ENCODE measurements at places on chromosomes 3 and 15.

GRCh38 chr3:108662142-108662738, 72.7 kb downstream of the DZIP3 start:
- DNase-seq: peak; percentile 30

GRCh38 chr3:162586591-162586990, 1090.0 kb downstream of the OTOL1 start:
- DNase-seq: no peak

DNA sequence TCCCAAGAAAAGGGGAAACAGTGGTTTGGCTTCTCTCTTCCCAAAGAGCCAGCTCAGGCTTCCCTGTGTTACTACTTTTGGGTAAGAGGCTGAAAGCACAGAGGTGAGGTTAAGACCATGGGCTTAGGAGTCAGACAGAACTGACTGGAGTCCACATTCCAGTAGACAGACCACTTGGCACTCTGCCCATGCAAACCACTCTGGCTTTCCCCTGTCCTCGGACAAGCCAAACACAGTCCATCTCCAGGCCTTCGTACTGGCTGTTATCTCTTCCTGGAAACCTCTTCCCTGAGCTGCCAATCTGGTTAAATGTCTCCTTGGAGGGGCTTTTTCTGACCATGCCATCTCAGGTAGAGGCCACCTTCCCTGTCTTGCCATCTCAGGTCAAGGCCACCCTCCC, 53.1 kb upstream of the FAM3D start:
- DNase-seq: no peak

DNA sequence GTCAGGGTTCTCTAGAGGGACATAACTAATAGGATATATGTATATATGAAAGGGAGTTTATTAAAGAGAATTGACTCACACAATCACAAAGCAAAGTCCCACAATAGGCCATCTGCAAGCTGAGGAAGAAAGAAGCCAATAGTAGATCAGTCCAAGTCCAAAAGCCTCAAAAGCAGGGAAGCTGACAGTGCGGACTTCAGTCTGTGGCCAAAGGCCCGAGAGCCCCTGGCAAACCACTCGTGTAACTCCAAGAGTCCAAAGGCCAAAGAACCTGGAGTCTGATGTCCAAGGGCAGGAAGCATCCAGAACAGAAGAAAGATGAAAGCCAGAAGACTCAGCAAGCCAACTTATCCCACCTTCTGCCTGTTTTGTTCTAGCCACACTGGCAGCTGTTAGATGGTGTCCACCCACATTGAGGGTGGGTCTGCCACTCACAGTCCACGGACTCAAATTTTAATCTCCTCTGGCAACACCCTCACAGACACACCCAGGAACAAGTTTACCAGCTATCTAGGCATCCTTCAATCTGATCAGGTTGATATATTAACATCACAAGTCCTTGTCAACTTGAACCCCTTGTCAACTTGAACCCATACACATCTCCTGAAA, 54.2 kb upstream of the ACAD9 start:
- DNase-seq: no peak

GRCh38 chr3:57226176-57226575, 1.4 kb upstream of the APPL1 start:
- DNase-seq: no peak

DNA sequence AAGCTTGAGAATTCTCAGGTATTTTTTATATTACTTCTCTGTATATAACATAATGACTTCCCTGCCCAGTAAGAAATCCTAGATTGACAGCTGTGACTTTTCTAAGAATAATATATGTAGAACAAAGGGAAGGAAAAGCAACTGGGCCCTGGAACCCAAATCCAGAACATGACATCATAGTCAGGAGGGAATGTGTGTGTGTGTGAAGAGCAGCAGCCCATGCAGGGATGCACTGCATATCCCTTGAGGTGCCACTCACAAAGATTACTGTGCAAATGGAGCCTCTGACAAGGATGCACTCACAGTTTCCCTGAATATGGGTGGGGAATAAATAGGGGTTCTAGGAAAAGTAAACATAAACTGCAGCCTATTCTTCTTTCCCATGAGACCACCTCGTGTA, 279.5 kb downstream of the NEK10 start:
- DNase-seq: no peak

GRCh38 chr15:96524676-96525417, 194.3 kb downstream of the NR2F2 start:
- DNase-seq: no peak

DNA sequence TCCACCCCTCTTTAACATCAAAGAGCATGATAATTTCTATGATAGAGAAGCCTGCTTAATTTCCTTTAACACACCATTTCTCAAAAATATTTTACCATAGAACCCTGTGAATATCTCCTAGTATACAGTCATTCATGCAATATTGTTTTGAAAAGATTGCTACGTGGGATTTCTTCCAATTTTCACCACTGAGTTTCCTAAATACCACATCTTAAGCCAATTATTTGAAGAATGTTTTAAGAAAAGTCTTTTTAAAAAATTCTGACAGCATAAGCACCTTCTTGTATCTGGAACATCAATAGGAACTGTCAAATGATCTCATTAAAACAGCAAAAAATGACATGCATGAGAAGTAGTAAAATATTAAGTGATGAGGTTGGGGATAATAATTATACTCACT, 1126.7 kb downstream of the TUSC7 start:
- DNase-seq: no peak

GRCh38 chr15:78930577-78931388, 14.1 kb downstream of the CTSH start:
- no peak for DNase-seq

DNA sequence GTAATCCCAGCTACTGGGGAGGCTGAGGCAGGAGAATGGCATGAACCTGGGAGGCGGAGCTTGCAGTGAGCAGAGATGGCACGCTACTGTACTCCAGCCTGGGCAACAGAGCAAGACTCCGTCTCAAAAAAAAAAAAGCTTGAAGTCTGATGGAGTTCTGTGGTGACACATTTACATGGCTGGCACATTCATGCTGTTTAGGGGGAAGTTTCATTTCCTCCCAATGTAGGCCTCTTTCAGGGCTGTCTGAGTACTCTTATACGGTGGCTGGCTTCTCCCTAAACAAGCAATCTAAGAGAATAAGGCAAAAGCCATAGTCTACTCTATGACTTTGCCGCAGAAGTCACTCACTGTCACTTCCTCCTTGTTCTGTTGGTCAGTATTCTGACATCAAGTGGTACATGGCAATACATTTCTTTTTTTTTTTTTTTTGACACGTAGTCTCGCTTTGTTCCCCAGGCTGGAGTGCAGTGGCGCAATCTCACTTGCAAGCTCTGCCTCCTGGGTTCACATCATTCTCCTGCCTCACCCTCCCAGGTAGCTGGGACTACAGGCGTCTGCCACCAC, 41.2 kb downstream of the OIP5 start:
- no peak for DNase-seq

GRCh38 chr3:126133606-126134005, 46.8 kb downstream of the ALDH1L1 start:
- DNase-seq: no peak

DNA sequence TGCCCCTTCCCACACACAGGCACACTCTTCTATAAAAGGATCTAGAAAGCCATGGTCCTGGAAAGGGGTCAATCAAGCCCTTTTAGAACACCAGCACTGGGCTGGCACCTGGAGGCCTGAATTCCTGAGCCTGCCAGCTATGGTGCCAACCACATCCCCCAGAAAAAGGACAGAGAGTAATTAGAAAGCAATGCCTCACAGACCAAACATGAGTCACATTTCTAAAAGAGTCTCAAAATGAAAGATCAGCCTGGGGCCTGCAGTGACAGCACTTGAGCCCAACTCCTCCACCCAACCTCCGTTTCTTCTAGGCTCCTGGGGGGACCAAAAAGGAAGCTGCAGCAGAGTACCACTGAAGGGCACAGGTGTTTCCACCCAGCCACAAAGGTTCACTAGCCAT, 14.1 kb downstream of the MYLK start:
- DNase-seq: no peak

GRCh38 chr3:150503402-150504099, 42.7 kb downstream of the SERP1 start:
- DNase-seq: no peak

GRCh38 chr3:13687517-13687943, 138.6 kb downstream of the FBLN2 start:
- DNase-seq: no peak

DNA sequence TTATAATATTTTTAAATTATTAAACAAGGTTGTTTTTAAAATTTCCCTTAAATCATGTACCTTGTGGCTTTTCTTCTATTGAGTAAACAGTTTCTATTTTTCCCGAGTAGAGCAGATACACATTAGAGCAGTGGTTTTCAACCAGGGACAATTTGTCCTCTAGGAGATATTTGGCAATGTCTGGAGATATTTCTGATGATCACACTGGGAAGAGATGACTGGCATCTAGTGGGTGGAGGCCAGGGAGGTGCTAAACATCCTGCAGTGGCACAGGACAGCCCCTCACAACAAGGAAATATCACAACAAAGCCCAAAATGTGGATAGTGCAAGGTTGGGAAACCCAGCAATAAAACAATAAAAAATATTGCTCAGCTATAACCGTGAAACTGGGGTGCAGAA, 113.0 kb upstream of the PTPRG start:
- no peak for DNase-seq

DNA sequence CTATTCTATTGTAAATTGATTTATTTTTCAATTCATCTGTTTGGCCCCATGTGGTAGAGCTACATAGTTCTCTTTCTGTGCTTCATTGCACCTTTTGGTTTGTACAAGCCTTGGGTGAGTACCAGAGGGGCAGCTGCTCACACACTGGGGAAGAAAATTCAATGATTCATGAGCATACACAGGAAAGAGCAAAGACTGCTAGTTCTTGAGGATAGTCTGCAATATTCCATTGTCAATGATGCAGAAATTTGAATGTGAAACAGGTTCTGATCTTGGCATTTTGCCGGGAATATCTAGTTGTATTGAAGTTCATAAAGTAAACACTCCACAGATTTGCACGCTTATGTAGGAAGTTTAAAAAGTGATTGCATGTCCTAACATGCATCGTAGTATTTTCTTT, 304.6 kb downstream of the NAALADL2 start:
- no peak for DNase-seq

- no peak for DNase-seq
Observed at GRCh38 chr3:55534876-55535275, 47.8 kb upstream of the WNT5A start.

DNA sequence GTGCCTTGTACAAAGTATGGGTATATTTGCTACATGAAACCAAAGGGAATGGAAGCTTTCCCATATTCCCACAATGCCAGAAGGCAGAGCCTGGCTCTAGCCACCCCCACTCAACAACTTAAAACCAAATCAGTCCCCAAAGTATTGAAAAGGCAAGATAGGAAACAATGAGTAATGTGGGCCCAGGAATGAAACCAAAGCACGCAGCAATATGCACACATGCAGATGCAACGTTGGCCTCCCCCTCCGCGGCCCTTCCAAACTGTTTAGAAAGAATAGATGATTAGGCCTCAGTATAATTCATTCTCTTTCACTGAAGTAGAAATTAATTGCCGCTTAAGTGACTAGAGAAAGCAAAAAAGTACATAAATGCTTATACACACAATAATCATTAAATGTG, 59.1 kb downstream of the THRB start:
- DNase-seq: no peak

Measured in stimulated activated CD8-positive, alpha-beta memory T cell treated with anti-CD3 and anti-CD28 coated beads, Interleukin-12 subunit alpha, Interleukin-12 subunit beta, amount 100 ng/mL, for 1 hour (primary cell).